ENCODE measurements at places on chromosomes 12 and 14.

DNA sequence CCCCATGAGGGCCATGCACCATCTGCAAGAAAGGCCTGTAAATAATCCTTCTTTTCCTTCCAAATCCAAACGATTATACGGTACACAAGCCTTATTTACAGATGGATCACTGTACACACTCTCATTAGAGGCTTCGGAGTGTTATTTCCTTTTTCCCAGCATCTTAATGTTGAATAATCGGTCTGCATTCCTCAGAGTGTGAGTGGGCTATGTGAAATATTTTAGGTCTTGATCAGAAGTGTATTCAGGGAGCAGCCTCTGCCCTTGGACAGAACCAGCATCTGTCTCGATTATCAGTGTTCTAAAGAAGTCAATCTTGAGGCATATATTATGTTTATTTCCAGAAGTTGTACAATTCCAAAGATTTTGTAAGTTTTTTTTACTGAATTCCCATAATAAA, 340.6 kb downstream of the SEC23A start:
- DNase-seq = peak; percentile 13

- no peak for DNase-seq
Observed at GRCh38 chr12:12474931-12475795, 87.5 kb downstream of the DUSP16 start.

DNA sequence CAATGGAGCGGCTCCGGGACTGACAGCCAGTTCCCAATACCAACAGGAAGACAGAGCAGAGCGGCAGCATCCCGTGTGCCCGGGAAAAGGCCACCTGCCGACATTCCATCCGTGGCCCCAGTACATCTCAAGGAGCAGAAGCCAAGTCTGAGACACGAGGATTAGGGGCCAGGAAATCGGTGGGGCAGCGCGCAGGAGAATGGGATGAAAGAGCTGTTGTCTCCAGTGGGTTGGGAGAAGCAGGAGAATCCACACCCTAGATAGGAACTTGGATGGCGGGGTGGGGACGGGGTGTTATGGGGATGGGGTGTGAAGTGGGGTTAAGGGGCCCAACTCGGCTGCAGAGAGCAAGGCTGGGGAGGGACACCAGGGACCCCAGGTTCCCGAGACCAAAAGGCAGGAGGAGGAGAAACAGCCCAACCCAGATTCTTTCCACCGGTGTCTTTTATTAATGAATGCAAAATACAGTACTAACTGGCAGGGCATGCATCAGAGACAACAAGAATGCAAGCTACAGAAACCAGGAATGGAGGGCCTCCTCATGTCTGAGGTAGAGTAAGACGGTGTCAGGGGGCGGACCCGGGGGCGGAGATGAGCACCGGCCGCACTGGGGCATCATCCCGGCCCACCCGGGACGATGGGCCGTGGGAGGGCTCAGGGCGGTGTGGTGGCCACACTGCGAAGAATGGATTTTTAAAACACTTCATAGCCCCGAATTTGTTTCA, 50.3 kb downstream of the BEGAIN start:
- DNase-seq = no peak

DNA sequence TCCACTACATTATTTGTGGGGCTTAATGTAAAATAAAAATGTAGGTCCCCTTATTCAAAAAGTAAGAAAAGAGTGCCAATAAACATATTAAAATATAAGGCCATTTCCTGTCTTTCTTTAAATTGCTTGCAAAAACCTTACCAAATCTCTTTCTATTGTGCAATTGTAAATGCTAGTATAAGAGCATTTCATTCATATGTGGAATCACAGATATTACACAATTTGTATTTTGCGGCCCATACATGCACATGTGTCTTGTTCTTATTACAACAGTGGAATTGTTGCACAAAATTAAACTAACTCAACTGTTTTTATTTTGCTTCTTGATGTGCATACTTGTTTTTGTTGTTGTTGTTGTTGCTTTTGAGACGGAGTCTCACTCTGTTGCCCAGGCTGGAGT, 20.1 kb upstream of the CRADD start:
- DNase-seq = no peak

DNA sequence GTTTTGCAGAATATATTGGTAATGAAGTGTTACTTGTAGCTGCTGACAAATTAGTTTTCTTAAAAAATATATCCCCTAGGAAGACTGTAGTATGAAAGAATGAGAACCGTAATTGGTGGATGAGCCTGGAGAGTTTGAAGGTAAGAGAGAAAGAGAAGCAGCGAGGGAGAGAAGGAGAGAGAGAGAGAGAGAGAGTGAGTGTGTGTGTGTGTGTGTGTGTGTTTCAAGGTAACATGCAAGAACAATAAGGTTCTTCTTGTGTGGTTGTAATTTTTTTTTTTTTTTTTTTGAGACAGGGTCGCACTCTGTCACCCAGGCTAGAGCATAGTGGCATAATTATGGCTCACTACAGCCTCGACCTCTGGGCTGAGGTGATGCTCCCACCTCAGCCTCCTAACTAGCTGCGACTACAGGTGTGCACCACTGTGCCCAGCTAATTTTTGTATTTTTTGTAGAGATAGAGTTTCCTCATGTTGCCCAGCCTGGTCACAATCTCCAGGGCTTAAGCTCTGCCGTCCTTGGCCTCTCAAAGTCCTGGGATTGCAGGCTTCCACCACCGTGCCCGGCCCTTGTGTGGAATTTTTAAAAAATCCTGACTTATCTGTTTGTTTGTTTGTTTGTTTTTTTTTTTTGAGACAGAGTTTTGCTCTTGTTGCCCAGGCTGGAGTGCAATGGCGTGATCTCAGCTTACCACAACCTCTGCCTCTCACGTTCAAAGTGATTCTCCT, 73.7 kb downstream of the RASSF3 start:
- no peak for DNase-seq

DNA sequence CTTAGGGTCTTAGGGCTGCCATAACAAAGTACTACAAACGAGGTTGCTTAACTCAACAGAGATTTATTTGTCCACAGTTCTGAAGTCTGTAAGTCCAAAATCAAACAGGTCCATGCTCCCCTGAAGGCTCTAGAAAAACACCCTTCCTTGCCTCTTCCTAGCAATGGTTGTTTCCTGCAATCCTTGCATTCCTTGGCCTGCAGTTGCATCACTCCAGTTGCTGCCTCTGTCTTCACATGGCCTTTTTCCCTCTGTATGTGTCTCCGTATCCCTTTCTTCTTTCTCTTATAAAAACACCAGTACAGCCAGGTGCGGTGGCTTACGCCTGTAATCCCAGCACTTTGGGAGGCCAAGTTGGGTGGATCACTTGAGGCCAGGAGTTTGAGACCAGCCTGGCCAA, 17.4 kb downstream of the KCNMB4 start:
- no peak for DNase-seq

GRCh38 chr12:90004319-90005074, 295.9 kb upstream of the ATP2B1 start:
- DNase-seq = no peak

DNA sequence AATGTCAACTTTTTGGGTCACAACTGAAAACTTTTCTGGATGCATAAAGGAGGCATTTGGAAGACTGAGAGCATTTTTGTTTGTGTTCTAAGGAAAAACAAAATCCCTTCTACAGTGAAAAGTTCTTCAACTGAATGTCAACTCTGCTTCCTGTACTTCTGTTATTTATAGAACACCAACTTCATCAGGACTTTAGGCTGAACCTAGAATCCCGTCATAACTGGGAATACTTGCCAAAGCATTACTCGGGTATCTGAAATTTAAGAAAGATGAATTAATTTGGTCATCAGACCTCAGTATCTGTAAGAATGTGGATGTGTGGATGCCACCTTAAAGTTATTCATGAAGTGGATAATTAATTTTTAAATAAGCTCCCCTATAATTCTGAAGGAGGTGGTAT, 73.2 kb downstream of the FERMT2 start:
- DNase-seq = no peak

DNA sequence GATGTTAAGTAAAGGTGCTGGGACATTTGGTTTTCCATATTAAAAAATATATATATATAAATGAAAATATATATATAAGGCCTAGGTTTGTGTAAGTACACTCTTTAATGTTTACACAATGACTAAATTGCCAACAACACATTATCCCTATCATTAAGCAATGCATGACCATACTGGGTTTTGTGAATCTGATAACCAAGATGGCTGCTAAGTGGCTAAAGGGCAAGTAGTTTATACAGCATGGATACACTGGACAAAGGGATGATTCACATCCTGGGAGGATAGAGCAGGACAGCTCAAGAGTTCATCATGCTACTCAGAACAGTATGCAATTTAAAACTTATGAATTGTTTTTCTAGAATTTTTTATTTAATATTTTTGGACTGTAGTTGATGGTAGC, 89.3 kb downstream of the FIGNL2 start:
- DNase-seq = no peak

DNA sequence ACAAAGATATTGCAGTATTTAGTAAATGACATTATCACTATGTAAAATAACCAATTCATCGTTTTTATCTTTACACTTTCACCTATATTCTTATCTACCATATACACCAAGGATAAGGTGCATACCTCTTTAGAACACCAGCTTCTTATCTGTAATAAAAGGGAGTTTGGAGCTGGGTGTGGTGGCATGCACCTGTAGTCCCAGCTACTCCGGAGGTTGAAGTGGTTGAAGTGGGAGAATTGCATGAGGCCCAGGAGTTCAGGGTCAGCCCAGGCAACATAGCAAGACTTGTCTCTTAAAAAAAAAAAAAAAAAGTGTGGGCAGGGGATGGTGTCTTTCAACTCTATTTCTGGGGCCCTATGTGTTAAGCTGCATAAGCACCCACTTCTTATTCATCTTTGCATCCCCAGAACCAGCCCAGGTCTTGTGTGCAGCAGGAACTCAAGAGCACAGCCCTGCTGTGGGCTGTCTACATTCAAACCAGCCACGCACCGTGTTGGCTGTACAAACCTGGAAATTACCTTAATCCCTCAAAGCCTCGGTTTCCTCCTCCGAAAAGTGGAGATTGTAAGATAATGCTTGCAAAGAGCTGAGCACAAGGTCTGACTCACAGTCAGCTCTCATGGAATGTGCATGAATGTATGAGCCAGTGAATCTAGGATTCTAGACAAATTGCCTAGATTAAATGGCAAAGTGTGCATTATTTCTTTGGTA, 256.6 kb upstream of the FOXN3 start:
- no peak for DNase-seq

- DNase-seq = no peak
Observed at GRCh38 chr12:104667139-104667538, 210.4 kb downstream of the CHST11 start.

DNA sequence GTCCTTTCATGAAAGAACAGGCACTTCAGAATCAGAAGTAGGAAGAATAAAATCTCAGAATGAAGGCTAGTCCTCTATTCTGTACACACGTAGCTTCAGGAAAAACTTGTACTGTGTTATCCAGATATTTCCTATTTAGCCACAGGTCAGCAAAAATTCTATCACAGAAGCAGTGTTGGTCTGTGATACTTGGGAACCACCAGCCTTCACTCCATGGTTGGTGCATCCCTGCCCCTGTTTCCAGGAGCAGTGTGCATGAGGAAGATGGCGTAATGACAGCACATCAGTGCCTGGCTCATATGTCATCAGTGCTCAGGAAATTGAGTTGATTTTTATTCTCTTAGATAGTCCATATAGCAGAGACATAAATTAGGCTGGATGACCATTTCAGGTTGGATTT, 87.7 kb downstream of the SAMD4A start:
- DNase-seq = no peak

- no peak for DNase-seq
Observed at GRCh38 chr12:108371801-108372344, 32.8 kb upstream of the CMKLR1 start.

DNA sequence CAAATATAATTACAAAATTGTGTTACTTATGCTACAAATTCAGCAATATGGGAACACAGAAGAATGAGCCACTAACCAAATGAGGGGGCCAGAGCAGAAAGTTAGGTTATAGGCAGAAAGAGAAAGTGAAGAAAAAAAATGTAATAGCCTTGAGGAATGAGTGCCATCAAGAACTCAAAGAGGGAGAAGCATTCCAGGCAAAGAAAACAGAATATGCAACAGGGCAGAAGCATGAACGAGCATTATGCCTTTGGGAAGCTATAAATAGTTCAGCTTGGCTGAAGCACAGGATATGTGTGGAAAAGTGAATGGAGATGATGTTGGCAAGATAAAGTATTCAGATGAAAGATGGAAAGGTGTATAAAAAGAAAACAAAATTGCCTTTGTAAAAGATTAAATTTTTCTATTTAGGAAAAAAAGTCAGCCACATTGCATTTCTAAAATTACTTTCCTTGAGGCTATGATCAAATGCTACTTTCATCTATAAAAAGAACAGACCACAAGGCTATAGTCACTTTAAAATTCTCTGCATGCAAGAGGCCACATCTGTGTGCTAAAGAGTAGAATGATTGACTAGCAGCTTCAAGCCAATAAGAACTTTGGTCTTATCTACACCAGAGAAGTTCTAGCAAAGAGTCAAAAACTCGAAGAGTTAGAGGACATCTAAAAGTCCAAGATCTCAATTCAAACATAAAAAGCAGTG, 193.6 kb upstream of the GARIN6 start:
- DNase-seq = no peak

DNA sequence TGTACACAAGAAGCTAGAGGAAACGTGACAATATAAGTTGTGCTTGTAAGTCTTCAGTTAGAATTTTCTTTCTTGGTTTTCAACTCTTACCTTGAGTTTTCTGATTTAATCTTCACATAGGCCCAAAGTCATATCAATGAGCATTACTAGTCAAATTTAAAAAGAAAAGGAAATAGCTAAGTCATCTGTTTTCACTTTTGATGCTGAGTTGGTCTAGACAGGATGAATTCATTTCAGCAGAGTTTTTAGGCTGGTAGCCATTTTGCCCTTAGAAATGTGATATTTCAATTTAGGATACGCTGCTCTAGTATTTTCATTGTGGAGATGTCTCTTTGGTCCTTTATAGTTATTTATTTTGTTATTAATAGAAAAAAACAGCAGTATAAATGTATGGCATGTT, 44.6 kb upstream of the KRAS start:
- DNase-seq = no peak

GRCh38 chr14:72545411-72546311, 348.2 kb downstream of the DPF3 start:
- peak; percentile 63 for DNase-seq

GRCh38 chr12:53102883-53103807, at the start of gene SOAT2:
SOAT2 (plus strand) TSS chr12:53103486; CDS start chr12:53103578, 92 bp downstream.
- DNase-seq = no peak

DNA sequence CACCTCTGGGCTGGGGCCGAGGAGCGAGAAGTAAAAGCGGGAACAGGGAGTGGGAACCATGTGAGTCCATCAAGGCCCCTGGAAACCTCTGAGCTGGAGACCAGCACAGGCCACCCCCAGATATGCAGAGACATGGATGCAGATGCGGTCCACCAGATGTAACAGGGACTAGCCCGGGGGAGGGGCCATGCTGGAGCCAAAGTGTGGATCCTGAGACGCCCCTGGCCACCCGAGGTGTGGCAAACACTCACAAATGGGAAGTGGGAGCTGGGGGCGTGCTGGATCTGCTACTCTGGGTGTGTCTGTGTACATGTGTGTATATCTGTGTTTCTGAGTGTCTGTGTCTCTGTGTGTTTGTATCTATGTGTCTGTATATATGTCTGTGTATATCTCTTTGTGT, 12.8 kb downstream of the MYL2 start:
- no peak for DNase-seq

DNA sequence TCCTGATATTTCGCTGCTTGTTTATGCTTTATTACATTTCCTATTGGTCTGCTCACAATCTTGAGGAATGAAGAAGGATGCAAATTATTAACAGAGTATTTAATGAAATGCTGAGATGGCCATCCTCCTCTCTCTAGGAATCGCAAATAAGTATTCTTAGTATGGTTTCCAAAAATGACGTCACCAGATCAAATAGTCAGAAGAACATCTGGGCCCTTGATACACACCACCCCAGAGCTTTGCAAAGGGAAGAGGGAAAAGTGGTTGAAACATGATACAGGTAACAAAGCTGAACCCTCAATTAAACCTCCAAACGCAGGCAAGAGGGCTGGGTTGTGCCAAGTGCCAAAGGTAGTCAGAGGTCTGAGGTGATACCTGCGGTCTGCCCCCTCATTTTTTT, 107.3 kb downstream of the BCL11B start:
- peak; percentile 81 for DNase-seq
